ENCODE measurements at places on chromosomes 5 and 9.

GRCh38 chr5:158992037-158992740, 107.5 kb downstream of the EBF1 start:
- no peak for DNase-seq

- no peak for DNase-seq
Measured at GRCh38 chr9:137499858-137500661, 40.9 kb upstream of the NSMF start.

DNA sequence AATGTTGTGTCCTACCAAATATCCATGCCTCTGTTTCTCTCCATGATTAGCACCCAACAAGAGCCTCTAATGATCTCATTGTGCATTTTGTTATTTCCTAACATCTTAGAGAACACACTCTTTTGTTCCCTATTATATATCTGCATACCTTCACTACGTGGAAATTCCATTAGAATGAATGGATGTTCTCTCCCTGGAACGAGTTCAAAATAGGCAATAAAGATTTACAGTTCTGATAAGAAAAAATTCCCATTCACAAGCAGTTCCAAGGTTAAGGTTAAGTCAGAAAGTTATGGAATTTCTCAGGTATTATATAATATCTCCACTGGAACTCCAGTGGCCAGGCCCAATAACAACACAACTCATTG, 83.7 kb downstream of the TRPM6 start:
- DNase-seq, result no peak

DNA sequence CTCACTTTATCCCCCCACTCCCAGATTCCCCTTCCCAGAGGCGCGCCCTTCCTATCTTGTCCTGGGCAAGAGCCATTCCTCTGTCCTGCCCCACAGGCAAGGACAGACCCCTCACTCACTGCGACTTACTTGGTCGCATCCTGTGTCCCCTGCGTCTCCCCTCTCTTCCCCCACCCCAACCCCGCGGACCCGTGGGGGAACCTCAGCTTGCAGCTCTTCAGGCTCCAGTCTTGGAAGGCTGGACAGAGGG, 542 bp downstream of the GGTA1 start:
- no peak for DNase-seq

DNA sequence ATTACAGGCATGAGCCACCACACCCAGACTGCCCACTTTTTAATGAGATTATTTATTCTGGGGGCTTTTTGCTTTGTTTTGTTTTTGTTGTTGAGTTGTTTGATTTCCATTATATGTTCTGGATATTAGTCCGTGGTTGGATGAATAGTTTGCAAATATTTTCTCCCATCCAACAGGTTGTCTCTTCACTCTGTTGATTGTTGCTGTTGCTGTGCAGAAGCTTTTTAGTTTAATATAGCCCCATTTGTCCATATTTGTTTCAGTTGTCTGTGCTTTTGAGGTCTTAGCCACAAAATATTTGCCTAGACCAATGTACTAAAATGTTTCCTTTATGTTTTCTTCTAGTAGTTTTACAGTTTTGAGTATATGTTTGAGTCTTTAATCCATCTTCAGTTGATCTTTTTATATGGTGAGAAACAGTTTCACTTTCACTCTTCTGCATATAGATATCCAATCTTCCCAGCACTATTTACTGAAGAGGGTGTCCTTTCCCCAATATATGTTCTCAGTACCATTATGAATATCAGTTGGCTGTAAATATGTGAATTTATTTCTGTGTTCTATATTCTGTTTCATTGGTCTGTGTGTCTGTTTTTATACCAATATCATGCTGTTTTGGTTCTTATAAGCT, 30.2 kb upstream of the TBCA start:
- peak; percentile 28 for DNase-seq

GRCh38 chr5:32961059-32961415, 249.9 kb downstream of the NPR3 start:
- DNase-seq, result no peak

- DNase-seq, result no peak
Measured at GRCh38 chr5:342501-343460, 21.3 kb downstream of the AHRR start.

- no peak for DNase-seq
Measured at GRCh38 chr5:89125372-89125771, 242.4 kb upstream of the MEF2C start.

DNA sequence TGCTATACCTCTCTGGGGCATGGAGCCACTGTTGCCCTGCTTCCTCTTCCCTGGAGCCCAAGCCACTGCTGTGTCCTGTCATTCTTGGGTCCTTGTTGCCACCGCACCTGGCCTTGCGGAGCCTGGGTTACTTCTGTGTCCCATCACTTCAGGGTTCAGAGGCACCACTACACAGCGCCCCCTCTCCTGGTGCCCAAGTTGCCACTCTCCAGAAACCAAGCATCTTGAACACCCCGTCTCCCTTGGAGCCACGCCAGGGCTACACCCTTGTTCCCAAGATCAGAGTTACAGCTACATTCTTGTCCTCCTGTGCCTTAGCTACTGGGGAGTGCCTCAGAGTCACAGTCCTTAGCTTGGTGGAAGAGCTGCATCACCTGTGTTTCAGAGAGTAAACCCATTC, 147.2 kb upstream of the CD180 start:
- DNase-seq, result no peak

DNA sequence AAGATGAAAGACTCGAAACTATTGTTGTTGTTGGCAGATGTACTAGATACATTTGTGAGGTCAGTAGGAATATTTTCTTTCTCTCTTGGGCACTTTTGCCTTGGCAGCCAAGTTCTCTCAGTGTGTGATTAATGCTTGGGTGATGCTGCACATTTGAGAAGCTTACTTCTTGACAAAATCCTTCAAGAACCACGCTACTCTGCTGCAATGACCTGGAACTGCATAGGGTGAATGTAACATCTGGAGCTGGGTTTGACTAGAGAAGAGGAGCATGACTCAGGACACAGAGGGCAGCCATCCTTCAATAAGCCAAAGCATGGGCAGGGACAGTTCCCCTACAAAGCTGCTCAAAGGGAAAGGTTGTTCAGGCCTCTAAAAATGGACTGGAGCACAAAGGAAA, 75.5 kb upstream of the PUM3 start:
- no peak for DNase-seq

DNA sequence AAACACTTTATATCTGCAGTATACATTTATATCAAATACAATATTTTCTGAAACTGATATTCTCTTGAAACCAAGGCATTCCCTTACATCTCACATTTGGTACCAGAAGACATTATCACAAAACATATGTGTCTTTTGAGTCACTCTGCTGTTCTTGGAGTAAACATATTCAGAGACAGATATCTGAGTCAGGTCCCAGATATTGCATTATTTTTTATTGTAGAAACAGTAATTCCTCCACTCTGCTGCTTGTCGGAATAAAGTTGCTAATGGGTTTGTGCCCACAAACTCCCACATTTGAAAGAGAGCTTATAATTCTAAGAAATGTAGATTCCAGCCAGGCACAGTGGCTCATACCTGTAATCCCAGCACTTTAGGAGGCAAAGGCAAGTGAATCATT, 261.1 kb upstream of the DAPK1 start:
- DNase-seq, result no peak

DNA sequence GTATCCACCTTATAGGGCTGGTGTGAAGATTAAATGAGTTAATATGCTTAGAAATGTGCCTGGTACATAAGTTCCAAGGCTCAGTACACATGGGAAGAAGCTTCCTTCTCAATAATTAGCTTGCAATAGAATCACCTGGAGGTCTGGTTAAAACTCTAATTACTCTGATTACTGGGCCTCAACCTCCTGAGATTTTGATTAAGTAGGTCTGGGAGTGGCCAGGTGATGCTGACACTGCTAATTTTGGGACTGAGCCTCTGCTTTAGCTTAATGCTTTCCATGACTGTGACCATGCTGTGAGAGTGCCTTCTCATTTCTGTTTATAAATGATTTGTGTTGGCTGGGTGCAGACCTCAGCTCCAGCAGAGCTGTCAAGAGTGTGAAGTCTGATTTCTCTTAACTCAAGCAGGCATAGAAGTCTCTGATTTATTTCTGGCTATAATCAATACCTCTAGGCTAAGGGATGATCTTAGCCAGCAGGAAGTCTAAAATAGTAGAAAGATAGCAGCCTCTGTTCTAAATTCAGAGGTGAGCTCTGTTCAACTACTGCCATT, 85.3 kb upstream of the ZNF608 start:
- no peak for DNase-seq

DNA sequence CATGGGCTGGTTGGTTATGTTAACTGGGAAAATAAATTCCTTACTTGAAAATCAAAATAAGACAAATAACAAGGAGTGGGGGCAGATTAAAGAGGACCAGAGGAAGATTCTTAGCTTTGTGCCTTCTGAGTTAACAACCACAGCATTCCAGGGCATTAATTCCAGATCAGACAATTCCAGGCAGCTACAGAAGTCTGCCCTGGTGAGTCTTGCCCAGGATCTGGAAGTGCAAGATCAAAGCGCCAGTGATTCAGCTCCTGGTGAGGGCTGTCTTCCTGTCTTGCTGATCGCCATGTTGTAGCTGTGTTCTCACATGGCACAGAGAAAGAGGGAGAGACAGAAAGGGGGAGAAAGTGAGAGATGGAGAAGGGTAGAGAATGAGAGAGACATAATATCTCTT, 65.6 kb downstream of the ANXA2R start:
- no peak for DNase-seq

DNA sequence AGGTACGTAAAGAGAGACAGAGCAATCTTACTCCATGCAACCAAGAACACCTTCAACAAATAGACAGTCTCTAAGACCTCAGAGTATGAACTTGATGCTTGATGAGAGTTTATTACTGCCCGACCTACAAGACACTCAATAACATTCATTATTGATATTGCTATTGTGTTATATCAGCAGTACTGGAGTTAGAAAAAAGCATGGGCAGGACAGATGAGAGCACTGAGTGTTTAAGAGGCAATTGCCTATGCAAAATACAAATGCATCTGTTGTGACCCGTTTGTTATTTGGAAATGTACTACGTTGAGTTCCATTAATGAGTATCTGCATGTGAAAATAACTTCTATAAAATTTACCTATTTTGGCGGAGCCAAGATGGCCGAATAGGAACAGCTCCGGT, 8.1 kb upstream of the MARCOL start:
- DNase-seq, result no peak

GRCh38 chr9:92138157-92138959, 23.1 kb upstream of the SPTLC1 start:
- DNase-seq, result no peak

- DNase-seq, result no peak
Measured at GRCh38 chr5:154461531-154461930, 15.7 kb downstream of the SAP30L start.

GRCh38 chr9:113785334-113785733, 90.8 kb upstream of the ZNF618 start:
- DNase-seq, result no peak

DNA sequence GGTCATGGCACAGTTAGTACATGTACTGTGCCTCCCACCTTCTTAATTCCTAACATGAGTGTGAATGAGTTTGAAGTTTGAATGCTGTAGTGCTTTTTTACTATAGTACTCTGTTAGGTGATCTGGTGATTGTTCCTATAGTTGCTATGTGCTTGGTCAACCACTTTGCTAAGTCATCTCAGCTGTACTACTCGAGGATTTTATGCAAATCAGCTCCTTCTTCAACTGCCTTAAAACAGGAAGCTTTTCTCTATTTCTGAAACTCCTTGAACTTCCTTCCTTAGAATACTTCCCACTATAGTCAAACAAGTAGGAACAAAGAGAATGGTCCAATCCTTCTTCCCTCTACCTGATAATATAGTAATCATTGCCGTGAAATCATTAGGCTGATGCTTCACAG, 219.6 kb downstream of the CTNND2 start:
- no peak for DNase-seq

GRCh38 chr9:127980706-127981558, at the start of gene EEIG1:
EEIG1 (minus strand) TSS chr9:127980989; CDS start chr9:127980137, 852 bp downstream.
- DNase-seq, result peak; percentile 88

Measured in SW 1271 (cell line).